ENCODE measurements at places on chromosomes 6 and 20. TPM values are rescaled to one million over a fixed set of nuclear protein-coding genes. Genes with fewer than 3 reads are reported as not detected.

GRCh38 chr6:42434237-42434636 lies 17.5 kb downstream of the TRERF1 start:
- DNase-seq = no peak
- peaks cover 32% of the 10 kb centered on the region for H3K4me1 ChIP-seq
- no peak overlapping the region for H3K4me3 ChIP-seq
- H3K36me3 ChIP-seq = peaks cover 30% of the 10 kb centered on the region

DNA sequence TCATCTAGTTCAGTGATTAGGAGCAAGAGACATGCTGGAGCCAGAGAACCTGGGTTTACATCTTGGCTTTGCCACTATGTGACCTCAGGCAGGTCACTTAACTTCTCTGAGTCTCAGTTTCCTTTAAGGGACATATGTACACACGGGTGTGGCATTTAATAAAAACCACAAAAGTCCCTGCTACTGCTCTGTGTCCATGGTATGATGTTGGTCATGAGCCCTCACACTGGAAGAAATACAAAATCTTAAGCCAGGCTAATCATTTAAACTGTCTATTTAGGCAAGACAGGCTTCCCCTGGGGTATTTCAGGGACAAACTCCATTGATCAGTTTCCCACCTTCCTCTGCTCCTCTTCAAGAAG lies 12.9 kb upstream of the PTGIS start:
- no peak for DNase-seq
- H3K4me3 ChIP-seq = no peak overlapping the region
- no peaks in the 10 kb centered on the region for H3K36me3 ChIP-seq
- peaks cover 17% of the 10 kb centered on the region for H3K27me3 ChIP-seq
- no peak overlapping the region for H3K27ac ChIP-seq
- no peaks in the 10 kb centered on the region for H3K4me1 ChIP-seq

- H3K27me3 ChIP-seq = peaks cover 19% of the 10 kb centered on the region
- no peak overlapping the region for H3K4me3 ChIP-seq
- peak; percentile 61 for DNase-seq
- H3K27ac ChIP-seq = no peak overlapping the region
- no peaks in the 10 kb centered on the region for H3K36me3 ChIP-seq
Observed at GRCh38 chr6:87066449-87067333, 28.2 kb downstream of the CGA start.

DNA sequence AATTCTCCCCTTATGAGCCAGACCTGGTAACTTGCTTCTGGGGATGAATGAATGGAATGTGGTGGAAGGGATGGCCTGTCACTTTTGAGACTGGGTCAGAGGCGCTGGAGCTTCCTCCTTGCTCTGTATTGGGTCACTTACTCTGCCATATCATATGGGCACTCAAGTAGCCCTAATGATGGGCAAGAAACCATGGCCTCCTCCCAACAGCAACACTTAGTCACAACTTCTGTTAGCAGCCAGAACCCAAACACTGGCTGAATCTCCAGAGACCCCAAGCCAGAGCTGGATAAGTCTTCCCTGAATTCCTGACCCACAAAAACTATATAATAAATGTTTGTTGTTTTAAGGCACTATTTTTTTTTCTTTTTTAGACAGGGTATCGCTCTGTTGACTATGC lies 5.5 kb downstream of the E2F1 start:
- peak overlapping the region; percentile 65 for H3K27ac ChIP-seq
- no peak for DNase-seq
- peaks cover 45% of the 10 kb centered on the region for H3K36me3 ChIP-seq

Gene GRIK2
- total RNA-seq = not detected

DNA sequence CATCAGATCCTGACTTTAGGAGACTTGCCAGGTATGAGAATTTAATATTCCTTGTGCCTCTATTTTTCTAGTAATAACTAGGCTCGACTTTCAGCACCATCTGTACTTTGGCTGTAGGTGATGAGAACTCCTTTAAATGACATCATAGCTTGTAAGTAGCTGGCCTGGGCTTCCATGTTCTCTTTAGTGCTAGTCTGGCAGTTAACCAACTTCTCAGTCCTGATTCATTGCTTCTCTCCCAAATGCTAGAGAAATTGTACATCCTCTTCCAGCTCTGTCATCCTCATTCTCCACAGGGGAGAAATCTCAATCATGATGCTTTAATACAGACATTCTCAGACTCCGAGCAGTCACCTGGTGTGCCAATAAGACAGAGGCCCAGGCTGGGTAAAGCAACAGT lies 143.5 kb upstream of the MOCS1 start:
- H3K4me3 ChIP-seq = no peak overlapping the region
- H3K27ac ChIP-seq = no peak overlapping the region

Gene SAMD10
- 25.4 TPM for total RNA-seq

- H3K36me3 ChIP-seq = peaks cover 57% of the 10 kb centered on the region
- DNase-seq = no peak
- no peaks in the 10 kb centered on the region for H3K27me3 ChIP-seq
- H3K4me3 ChIP-seq = no peak overlapping the region
Observed at GRCh38 chr6:126040826-126041225, 54.5 kb downstream of the TRMT11 start.

Gene LAMA5
- 0.72 TPM for total RNA-seq

Gene SYCP2L
- not detected for total RNA-seq

DNA sequence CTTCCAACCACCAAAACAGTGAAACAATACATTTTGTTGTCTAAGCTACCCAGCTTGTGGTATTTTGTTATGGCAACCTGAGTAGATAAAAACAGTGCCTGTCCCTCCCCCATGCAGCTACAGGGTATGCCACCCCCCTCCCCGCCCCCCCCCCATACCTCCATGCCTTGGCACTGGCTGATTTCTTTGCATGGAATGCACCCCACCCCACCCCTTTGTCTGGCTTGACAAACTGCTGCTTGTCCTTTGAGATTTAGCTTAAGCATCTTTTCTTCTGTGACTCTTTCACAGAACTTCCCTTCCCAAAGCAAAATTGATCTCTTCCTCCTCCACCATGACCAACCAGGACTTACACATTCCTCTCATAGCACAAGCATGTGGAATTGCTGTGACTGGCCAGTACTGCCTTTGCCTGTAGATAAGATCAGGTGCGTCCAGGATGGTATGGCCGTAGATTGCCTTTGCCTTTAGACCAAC lies 64.6 kb upstream of the ADGRF1 start:
- no peak overlapping the region for H3K27ac ChIP-seq
- H3K27me3 ChIP-seq = peaks cover 2% of the 10 kb centered on the region
- H3K4me1 ChIP-seq = no peaks in the 10 kb centered on the region
- DNase-seq = no peak
- no peaks in the 10 kb centered on the region for H3K36me3 ChIP-seq

Gene PNLDC1
- total RNA-seq = 0.11 TPM

Gene BMP7
- not detected for total RNA-seq

DNA sequence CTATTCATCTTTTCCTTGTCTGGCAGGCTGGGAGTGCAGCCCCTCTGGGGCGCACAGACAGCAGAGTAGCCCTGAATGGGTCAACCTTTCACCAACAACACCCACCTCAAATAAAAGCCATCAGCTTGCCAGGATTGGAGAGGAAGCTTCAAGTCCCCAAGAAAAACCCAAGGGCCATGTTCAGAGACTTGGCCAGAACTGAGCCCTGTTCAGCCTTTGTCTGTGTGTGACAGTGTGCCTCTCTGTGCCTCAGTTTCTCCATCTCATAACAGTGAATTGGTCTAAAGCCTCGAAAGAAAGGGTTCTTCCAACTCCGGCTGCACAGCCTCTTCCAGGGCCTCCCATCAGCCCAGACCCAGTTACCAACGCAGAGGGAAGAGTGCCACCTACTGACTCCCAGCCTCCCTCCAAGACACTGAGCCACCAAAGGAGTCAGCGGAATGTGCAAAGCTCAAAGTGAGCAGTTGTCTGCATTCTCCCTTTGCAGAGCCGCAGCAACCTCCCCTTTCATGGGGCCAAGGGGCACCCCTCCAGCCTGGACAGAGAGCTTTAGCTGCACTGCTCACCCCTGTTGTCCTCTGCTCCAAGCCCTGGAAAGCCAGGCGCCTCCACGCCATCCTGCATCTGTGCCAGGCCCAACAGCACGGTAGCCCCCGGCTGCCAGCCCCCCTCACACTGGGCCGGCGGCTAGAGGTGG lies 82.7 kb upstream of the TOP1 start:
- no peak overlapping the region for H3K4me3 ChIP-seq
- H3K27ac ChIP-seq = no peak overlapping the region
- no peaks in the 10 kb centered on the region for H3K36me3 ChIP-seq
- no peaks in the 10 kb centered on the region for H3K4me1 ChIP-seq
- peak; percentile 45 for DNase-seq
- H3K27me3 ChIP-seq = peaks cover 3% of the 10 kb centered on the region

Gene WFDC5
- 0.23 TPM for total RNA-seq

DNA sequence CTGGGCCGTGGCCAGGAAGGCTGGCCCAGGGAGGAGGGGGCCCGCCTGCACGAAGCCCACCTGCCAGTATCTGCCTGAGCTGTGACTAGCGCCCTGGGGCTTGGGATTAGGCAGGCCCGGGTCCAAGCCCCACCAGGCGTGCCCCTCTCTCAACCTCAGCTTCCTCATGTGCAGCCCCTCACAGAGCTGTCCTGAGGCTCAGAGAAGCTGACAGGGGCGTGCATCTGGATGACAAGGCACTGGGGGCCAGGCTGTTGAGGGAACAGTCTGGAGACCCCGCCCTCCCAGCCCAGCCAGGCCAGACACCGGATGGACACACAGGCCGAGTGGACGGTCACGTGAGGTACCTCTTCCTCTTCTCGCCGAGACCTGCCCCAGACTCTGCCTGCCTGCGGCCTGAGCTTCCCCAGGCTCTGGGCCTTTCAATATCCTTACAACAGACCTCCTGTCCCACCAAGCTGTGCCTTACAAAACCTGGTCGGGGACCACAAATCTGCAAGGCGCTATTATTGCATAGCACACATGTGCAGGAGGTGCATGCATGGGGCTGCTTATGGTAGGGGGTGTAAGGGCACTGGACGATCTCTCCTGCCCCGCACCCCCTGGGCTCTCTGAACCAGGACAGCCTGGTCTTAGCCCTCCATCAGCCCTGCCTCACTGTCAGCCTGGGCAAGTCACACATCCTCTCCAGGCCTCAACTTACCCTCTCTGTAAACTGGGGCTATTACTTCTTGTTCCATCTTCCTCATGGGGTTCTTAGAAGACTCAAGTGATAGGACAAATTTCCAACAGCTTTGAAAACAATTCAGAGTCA lies 20.0 kb downstream of the NOL4L start:
- peak overlapping the region; percentile 78 for H3K27ac ChIP-seq
- H3K4me1 ChIP-seq = peaks cover 39% of the 10 kb centered on the region
- no peak overlapping the region for H3K4me3 ChIP-seq
- no peaks in the 10 kb centered on the region for H3K36me3 ChIP-seq
- DNase-seq = no peak

- DNase-seq = no peak
- H3K27ac ChIP-seq = no peak overlapping the region
- peaks cover 30% of the 10 kb centered on the region for H3K27me3 ChIP-seq
Observed at GRCh38 chr6:18488004-18488403, 100.9 kb downstream of the RNF144B start.

DNA sequence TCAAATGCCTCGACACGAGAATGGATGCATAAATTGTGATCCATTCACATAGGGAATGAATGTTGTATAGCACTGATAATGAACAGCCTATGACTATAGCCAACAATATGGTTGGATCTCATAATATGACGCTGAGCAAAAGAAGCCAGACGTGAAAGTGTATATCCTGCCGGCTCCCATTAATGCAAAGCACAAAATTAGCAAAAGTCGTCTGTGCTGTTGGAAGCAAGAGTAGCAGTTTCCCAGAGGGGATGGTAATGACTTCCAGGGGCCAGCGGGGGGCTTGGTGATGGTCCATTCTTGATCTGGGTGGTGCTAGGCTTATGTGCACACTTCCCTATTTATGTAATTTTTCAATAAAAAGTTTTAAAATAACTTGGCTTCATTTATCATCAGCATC lies 1.0 kb upstream of the TAGAP start:
- H3K4me1 ChIP-seq = peaks cover 58% of the 10 kb centered on the region
- peak overlapping the region; percentile 97 for H3K27ac ChIP-seq
- H3K27me3 ChIP-seq = no peaks in the 10 kb centered on the region
- peaks cover 38% of the 10 kb centered on the region for H3K36me3 ChIP-seq
- DNase-seq = no peak

DNA sequence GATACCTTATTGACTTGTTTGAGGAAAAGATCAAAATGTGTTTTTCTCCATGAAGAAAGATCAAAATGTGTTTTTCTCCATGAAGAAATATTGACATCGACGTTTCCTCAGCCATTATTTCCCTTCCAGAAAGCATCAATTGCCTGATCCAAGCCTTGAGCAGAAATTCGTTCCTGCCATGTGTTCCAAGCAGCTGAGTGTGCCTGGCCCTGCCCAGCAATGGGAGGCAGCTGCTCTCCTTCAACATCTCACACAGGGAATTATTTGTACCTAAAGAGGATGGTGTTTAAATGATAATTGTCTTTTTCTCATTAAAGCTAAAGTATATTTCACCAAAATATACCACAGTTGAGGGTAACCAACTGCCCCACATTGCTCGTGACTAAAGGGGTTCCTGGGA lies 7.8 kb upstream of the DUSP22 start:
- no peaks in the 10 kb centered on the region for H3K27me3 ChIP-seq
- no peak overlapping the region for H3K4me3 ChIP-seq
- no peak for DNase-seq
- H3K36me3 ChIP-seq = no peaks in the 10 kb centered on the region
- no peak overlapping the region for H3K27ac ChIP-seq

Gene LPIN3
- 4.0 TPM for total RNA-seq

GRCh38 chr6:53440336-53440945 lies 91.7 kb upstream of the ELOVL5 start:
- H3K4me1 ChIP-seq = peaks cover 22% of the 10 kb centered on the region
- H3K27ac ChIP-seq = no peak overlapping the region
- H3K4me3 ChIP-seq = no peak overlapping the region
- H3K36me3 ChIP-seq = no peaks in the 10 kb centered on the region
- no peak for DNase-seq
- H3K27me3 ChIP-seq = peaks cover 5% of the 10 kb centered on the region

- DNase-seq = no peak
- H3K27ac ChIP-seq = peak overlapping the region; percentile 32
- peaks cover 75% of the 10 kb centered on the region for H3K36me3 ChIP-seq
- H3K4me3 ChIP-seq = no peak overlapping the region
- H3K27me3 ChIP-seq = no peaks in the 10 kb centered on the region
- peaks cover 90% of the 10 kb centered on the region for H3K4me1 ChIP-seq
Observed at GRCh38 chr6:157881342-157881741, 58.3 kb downstream of the SNX9 start.

DNA sequence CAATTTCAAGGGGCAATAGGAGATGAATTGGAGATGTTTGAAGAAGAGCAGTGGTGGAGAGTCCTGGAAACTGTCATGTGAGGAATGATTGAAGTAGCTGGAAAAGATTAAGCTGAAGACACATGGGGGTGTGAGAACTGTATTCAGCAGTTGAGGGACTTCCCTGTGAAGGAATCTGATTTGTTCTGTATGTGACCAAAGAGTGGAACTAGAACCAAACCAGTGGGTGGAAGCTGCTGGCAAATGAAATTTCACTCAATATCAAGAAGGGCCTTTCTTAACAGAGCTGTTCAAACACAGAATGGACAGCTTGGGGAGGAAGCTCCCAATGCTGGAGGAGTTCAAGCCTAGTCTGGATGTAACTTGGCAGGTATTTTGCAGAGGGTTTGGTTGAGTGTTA lies 21.3 kb downstream of the SEC23B start:
- H3K4me1 ChIP-seq = no peaks in the 10 kb centered on the region
- H3K27ac ChIP-seq = peak overlapping the region; percentile 4
- DNase-seq = no peak
- peaks cover 65% of the 10 kb centered on the region for H3K36me3 ChIP-seq
- H3K4me3 ChIP-seq = no peak overlapping the region

Gene FANCE
- total RNA-seq = 14.8 TPM
